ENCODE measurements at places on chromosomes 1 and 21.

DNA sequence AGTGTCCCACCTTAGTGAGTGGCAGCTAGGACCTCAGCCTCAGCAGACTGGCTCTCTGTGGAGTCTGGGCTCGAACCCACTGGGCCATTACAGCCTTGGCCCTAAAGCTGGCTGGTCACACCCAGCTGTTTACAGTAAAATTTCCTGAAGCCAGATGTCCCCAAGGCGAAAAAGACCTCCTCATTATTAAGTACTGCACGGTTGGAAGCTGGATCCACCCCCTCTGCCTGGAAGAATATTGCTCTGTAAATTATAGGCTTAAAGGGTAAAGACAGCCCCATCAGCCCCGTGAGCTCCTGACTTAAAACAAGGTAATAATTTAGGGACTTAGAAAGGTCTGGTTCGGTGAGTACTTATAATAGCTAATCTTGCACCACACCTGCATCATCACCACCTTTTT, 30.3 kb upstream of the TMEM51 start:
- DNase-seq = no peak

- no peak for DNase-seq
Observed at GRCh38 chr1:17665950-17666720, 89.0 kb upstream of the ACTL8 start.

- DNase-seq = no peak
Observed at GRCh38 chr1:172893146-172893841, 157.4 kb downstream of the TNFSF18 start.

GRCh38 chr21:36425286-36425685, 40.1 kb downstream of the CHAF1B start:
- DNase-seq = no peak

- no peak for DNase-seq
Observed at GRCh38 chr1:96524100-96524499, 197.5 kb upstream of the PTBP2 start.

DNA sequence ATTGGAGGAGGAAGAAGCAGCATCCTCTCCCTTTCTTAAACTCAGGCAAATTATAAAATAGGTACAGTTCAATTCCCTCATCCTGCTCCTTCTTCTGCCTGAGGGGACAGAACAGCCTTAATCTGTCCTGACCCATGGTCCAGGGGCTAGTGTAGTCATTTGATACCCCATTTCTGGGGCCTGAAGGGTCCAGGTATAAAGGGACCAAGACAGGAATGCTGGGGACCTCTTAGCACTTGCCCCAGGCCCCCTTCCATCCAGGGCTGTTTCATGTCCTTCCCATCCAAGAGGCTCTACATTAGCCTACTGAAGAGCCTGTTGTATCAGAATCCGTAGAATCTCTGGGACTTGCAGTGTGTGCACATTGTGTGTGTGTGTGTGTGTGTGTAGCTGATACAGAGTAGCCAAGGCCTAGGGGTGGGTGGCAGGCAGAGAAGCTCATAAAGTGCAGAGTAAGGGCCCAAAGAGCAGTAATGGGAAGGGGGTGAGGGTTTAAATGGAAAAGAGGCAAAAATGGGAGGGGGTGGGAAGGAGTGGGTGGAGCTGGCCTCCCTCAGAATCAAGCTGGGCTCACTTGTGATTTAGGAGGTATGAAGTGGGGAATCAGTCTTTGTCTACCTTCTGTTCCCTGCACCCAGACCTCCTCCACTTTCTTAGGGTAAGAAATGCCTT, 32.4 kb downstream of the RUNX1 start:
- DNase-seq = no peak

GRCh38 chr1:2234762-2235113, 6.6 kb downstream of the SKI start:
- DNase-seq = peak; percentile 52

DNA sequence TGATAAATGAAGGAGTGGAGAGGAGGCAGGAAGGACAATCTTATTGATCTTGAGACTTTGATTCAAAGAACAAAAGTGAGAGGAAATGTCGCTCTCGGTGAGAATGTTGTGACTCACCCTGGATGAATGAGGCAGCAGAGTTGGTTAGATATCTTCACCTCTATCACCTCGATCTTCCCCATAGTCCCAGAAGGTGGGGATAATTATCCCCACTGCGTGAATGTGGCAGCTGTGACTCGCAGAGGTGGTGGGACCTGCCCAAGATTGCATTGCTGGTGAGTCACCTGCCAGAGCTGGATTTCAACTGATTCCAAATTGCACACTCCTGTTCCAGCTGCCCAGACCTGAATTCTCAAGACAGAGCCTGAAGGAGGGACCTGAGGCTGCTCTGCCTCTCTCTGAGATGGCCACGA, 105.0 kb downstream of the MATN1 start:
- DNase-seq = no peak

DNA sequence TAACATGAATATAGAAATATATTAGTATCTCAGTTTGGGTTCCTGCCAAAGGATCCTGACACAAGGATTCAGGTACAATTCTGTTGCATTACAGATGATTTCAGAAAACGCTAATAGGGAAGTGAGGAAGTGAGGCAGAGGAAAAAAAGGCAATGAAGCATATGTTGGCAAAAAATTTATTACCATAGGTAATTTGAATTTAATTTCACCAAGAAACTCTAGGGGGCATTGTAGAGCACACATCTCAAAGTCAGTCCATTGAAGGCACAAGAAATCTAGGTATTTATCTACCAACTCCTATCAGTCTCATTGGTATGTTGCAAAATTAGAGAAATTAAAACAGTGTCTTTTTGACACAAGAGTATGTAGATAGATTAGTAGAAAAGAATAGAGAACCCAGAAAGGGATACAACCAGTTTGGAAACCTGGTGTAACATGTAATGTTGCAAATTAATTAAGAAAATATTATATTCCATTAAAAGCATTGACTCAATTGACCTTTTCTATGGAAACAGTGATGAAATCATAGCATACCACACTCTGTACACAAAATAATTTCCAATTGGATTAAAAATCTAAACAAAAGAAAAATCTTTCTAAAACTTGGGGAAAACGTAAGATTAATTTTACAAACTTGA, 104.9 kb upstream of the SNX7 start:
- DNase-seq = no peak

- DNase-seq = no peak
Observed at GRCh38 chr1:33030575-33030974, 6.1 kb downstream of the AK2 start.

GRCh38 chr21:32612999-32613337, 791 bp upstream of the CFAP298 start:
- DNase-seq = no peak

- no peak for DNase-seq
Observed at GRCh38 chr1:11499601-11500331, 20.8 kb downstream of the DISP3 start.

DNA sequence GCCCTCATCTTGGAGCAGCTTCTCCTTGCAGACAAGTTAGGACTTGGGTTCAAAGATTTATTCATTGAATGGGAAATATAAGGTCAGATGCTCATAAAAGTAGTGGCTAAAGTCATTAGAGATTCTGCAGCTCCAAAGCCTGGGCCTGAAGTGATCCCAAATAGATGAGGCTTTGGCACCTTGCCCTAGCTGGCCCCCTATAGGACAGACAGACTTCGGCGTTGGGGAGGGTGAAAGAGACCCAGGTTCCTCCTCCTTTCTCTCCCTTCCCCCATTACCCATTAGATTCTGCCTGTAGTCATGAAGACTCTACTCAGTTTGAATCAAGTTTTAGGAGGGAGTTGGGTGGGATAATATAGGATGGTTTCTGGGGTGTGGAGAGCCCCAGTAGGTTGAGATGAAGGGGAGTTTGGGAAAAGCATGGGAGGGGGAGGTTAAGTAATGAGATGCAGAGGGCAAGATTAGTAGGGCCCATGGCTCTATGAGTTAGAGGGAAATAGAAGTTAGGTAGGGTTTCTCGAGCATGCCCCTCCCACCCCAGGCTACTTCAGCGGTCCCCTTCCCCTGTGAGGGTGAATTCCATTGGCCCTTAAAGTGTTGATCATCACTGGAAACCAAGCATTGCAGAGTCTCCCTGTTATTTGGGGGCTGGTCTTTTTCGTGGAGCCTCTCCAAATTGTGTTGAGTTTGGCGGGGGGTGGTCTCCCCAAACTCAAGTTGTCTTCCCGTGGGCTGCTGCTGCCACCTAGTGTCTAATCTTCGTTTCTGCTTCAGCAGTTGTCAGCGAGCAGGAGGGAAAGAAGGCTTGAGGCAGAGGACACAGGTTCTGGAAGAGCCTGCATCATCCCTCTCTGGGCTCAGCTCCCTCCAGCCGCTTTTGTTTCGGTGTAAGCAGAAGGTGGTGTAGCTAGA, 2.1 kb upstream of the AHDC1 start:
- no peak for DNase-seq

- no peak for DNase-seq
Observed at GRCh38 chr1:44724296-44724954, 6.5 kb downstream of the RNU5D-1 start.

GRCh38 chr21:15330872-15331271, 266.1 kb upstream of the NRIP1 start:
- DNase-seq = no peak

- no peak for DNase-seq
Observed at GRCh38 chr1:18602533-18603211, 28.0 kb upstream of the PAX7 start.

DNA sequence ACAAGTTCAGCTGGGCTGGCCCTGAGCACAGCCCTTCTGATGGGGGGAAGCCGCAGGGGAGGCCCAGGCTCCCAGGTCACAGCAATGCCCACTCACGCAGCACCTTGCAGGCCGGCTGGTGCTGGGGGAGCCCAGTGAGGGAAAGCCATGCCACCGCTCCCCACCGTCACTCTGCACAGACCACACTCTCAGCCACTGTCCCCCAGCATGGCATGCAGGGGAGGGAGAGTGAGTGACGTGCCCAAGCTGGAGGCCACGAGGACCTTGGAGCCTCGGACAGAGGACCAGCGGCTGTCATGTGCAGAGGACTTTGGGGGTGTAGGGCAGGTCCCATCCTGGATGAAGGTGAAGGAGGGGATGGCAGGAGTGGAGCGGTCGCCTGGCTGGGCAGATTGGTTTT, 25.1 kb downstream of the SLC45A1 start:
- DNase-seq = no peak

GRCh38 chr1:225868631-225869330, 13.4 kb downstream of the TMEM63A start:
- DNase-seq = no peak

DNA sequence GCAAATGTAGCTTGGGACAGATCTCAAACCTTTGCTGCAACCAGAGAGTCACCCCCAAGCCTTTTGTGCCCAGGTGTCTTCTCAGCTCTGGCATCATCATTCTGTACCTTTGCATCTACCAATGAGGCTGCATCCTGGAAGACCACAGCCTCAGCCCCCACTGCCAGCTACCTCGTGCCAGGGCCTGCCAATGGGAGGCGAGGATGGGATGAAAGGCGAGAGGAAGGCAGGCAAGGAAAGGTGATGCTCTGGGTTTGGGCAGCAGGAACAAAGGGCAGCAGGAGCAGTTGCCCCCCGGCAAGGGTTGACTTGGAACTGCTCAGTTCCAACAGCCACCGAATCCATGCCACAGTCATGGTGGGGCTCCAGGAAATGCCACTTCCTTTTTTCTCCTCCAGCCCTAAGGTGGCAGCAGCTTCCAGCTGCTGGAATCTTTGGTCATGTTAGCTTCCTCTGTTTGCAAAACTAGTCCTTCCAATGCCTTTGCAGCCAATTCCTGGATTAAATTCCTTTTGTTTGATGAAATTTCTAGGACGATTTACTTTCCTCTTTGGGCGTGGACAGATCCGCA, 651.6 kb downstream of the NPHP4 start:
- no peak for DNase-seq

- no peak for DNase-seq
Observed at GRCh38 chr1:33031506-33031905, 5.2 kb downstream of the AK2 start.

- DNase-seq = no peak
Observed at GRCh38 chr1:201357636-201358348, 19.7 kb downstream of the TNNT2 start.

DNA sequence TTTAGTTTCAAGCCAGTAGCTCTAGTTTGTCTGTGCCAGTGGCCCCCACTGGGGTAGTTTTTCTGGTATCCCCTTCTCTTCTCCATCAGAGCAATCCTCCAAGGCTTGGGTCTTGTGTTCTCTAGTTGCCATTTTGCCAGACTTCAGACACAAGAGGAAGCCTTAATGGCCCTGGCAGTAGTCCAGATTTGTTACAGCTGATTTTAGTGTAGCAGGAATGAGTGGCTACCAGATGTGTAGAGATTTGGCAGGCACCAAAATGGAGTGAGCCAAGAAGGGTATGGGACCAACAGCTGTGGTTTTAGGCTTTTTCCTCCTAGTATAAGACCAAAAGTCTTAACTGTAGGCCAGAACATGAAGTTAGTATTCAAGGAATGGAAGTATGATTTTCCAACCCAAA, 56.8 kb downstream of the ACP6 start:
- no peak for DNase-seq

DNA sequence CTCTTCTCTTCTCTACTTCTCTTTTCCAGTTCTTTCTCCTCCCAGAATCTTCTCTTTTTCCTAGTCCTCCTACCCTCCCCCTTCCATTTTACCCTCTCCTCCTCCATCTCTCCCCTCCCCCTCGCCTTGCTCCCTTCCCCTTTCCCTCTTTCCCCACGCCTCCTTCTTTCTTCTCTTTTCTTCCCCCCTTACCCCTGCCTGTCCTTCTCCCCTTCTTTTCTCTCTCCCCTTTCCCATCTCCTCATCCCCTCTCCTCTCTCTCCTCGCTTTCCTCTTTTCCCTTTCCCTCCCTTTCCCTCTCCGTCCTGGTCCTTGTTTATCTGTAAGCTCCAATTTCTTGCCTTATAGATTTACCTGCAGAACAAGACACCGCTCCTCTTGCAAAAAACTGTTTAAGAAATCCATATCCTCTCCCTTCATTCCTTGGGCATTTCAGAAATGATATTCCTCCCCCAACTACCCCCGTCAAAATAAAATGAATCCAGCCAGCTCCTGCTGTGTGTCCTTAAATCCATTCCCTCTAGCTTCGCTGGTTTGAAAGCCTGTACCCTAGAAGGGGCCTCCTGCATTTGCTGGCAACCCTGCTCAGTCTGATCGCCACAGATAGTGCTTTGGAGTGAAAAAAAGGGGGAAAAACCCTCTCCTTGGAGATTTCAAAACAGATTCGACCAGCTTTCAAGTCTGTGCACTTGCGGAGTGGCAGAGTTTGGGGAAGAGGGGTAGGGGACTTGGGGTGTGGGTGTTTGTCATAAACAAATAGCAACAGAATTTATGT, 89.4 kb downstream of the PAPPA2 start:
- no peak for DNase-seq

- DNase-seq = no peak
Observed at GRCh38 chr1:153968000-153968363, 280 bp downstream of the CREB3L4 start.

GRCh38 chr1:150235294-150235851, 539 bp downstream of the ANP32E start:
- DNase-seq = peak; percentile 20

DNA sequence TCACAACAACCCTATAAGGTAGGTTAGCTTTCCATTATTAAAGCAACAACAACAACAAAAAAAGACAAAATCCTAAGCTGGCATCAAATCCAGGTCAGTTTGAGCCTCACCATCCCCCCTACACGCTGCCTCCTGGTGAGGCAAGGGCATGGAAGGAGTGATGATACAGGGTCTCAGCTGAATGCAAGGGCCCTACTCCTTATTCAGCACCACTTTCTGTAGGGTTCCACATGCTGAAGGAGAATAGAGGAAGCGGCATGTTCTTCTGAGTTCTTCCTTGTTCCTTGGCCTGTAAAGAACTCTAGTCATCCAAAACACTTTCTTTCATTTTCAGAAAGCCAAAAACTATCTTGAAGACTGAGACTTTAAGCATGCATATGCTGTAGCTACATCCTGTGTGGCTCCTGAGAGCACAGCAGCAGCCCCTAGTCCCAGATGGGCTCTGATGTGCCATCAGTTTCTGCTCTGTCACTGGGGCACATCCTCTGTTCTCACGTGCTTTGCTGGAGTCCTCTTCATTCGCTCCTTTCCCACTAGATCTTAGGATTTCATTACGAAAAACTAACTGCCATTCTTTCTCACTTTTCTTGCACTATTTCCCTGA, 6.2 kb downstream of the ILDR2 start:
- no peak for DNase-seq

Measured in effector memory CD8-positive, alpha-beta T cell (primary cell).